ENCODE measurements at places on chromosomes 2 and 18.

DNA sequence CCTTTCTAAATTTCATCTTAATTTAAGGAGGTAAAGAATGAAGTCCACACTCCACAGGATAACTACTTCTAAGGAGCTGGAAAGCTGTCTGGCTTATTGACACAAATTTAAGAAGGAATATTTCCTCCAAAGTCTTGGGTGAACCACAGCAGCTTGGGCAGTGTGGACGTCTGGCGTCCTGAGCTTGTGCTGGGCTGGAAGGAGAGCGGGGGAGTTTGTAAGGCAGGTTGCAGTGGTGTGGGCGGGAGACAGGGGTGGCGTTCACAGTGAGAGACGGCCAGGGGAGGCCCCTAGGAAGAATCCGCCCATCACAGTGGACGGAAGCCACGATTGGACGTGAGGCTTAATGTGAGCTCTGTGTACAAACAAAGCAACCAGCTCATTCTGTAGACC is 25.7 kb downstream of the ADI1 start:
- peak; percentile 91 for DNase-seq

- no peak for DNase-seq
Measured at GRCh38 chr2:116692988-116693387, 1121.5 kb upstream of the DDX18 start.

DNA sequence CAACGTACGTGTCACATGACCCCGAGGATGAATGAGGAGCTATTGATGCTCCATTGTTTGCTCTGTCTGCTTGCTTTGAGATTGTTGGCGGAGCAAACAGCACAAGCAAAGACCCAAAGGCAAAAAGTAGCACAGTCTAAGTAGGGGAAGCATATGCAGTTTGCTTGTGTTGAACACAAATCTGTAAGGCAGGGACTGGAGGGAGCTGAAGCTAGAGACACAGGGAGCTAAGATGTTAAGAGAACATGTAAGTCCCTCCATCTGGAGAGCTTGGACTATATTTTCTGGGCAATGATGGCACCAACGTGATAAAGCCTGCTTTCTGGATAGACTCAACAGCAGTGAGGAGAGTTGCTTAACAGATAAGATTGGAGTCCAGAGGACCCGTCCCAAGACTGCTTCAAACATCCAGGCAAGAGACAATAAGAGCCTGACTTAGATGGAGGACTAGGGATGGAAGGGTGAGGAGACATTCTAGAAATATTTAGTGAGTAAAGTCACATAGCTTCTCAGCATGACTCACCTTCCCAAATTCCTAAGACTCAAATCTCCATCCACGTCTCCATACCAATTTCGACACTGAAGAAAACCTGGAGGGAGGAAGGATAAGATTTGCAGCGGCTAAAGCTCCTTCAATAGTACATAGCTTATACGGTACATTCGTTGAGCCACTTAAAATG is 88.1 kb upstream of the KLF7 start:
- peak; percentile 87 for DNase-seq

DNA sequence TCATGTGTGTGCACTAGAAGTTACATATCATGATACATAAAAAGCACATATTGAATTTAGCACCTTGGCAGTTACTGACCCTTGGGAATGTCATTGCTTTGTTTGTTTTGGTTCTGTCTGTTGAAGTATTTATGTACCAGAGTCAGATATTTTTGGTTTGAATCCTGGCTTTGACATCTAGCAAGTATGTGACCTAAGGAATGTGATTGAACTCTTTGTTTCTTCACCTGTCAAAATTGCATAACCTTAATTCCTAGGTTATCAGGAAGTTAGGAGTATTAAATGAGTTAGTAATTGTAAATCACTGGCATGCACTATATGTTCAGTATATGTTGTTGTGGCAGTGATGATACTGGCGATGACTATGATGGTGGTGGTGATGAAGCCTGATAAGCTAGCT is 1003.5 kb upstream of the NRXN1 start:
- peak; percentile 5 for DNase-seq

GRCh38 chr2:42830922-42831574 is 38.7 kb upstream of the HAAO start:
- DNase-seq = no peak

Measured in osteoblast (primary cell).